Effector memory CD8-positive, alpha-beta T cell (primary cell): ENCODE measurements at places on chromosomes 7 and 10.

- DNase-seq, result no peak
- no peaks in the 10 kb centered on the region for H3K4me1 ChIP-seq
- H3K27ac ChIP-seq, result no peak overlapping the region
- no peaks in the 10 kb centered on the region for H3K27me3 ChIP-seq
These were observed 13.6 kb upstream of the LIMK1 start for GRCh38 chr7:74069790-74070618.

DNA sequence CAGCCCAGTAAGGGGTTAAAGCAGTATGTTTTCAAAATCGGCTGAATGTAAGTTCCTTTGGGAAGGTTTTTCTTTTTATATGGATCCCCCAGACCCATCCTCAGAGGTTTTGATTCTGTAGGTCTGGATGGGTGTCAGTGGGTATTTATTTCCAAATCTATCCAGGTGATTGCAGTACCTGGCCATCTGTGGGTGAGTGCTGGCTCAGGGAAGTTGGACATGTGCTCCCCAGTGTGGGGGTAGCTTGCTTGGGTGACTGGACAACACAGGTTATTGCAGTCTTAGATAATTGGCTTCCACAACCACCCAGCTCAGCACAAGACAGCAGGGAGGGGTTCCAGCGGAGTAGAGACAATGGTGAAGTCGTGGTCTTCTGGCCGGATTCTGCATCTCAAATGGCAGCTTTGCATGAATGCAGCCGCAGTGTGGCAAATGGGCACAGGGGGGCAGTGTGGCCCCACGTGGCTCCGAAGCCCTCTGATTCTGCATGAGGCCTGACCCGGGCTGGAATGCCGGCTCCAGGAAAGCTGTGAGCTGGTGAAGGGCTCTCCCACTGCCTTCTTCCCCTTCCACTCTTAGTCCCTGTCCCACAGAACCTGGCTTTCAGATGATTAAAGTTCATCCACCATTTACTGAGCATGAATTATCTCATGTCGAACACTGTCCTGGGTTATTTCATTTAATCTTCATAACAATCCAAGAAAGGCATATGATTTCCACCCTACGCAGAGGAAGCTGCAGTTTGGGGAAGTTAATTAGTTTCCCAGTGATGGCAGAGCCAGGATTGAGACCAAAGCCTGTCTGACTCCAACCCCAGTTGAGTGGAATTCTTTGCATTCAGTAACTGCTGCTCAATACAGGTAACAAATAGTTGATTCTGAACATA is 64.5 kb upstream of the SYPL1 start:
- H3K27me3 ChIP-seq, result peaks cover 19% of the 10 kb centered on the region
- H3K36me3 ChIP-seq, result no peaks in the 10 kb centered on the region
- H3K4me3 ChIP-seq, result no peak overlapping the region

DNA sequence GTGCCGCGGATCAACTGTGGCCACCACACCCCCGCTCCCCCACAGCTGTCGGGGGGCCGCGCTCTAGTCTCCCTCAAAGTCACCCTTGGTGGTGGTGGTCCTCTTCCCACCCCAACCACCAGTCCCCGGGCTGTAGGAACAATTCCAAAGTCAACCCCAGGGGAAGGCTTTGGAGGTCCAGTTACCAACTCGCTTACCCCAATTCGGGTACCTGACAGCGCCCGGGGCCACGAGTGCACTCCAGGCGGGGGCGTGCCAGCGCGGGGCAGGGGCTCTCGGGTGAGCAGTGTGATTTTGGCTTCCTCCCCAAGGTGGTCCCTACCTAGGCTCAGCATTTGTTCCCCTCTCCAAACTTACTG is 584 bp upstream of the ZMIZ1 start:
- H3K36me3 ChIP-seq, result peaks cover 15% of the 10 kb centered on the region
- H3K27me3 ChIP-seq, result no peaks in the 10 kb centered on the region
- H3K4me3 ChIP-seq, result peak overlapping the region; percentile 68
- H3K4me1 ChIP-seq, result peaks cover 20% of the 10 kb centered on the region
- H3K27ac ChIP-seq, result peak overlapping the region; percentile 11

DNA sequence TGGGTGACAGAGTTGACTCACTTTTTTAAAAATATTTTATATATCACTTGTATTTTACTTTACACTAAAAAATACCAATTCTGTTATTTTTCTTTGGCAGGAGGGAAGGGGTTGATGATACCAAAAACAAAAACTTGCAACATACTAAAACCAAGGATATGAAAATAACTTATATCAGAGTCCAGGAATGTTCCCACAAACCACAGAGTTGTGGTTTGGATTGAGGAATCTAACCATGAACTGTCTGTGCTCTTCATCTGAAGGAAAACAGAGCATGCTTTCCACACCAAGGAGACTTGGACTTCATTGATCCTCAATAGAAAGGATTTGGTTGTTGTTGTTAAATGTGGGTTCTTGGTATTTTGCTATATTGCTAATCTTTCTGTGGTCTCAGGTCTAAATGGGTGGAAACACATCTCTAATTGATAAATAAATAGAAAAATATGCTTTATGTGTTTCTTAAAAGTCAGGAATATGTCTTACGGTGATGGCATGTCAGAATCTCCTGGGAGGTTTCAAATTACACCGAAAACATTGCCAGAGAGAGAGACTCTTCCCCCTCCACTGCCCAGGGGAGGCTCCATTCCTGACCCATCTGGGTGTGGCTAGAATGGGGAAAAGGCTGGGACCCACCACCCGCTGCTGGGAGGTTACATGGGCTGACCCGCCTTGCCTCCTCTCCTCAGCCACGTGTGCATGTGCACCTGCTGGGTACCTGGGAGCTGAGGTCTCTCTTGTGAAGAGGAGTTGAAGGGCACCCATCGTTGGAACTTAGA is 46.9 kb upstream of the STK17A start:
- H3K4me1 ChIP-seq, result no peaks in the 10 kb centered on the region
- H3K36me3 ChIP-seq, result no peaks in the 10 kb centered on the region
- H3K4me3 ChIP-seq, result no peak overlapping the region
- H3K27ac ChIP-seq, result no peak overlapping the region
